ENCODE measurements at places on chromosomes 7 and 10.

DNA sequence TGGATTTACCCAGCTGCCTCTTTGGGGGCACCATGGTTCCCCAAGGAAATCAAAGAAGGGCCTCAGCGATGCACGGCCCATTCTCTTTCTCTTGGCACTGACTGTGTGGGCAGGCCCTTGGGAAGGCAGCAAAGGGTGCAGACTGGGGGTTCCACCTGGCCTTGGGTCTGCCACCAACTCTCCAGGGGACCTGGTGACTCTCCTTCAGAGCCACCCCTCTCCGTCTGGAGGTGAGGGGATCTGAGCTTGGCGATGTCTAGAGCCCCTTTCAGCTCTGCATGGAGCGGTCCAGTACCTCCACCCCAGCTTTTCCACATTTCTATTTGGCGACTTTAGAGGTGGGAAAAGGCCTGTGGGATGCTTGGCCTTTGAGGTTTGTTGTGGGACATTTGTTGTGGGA lies 69.1 kb downstream of the C10orf120 start:
- DNase-seq = no peak

- DNase-seq = no peak
These were observed 40.4 kb downstream of the CREB3L2 start for GRCh38 chr7:137961200-137962177.

DNA sequence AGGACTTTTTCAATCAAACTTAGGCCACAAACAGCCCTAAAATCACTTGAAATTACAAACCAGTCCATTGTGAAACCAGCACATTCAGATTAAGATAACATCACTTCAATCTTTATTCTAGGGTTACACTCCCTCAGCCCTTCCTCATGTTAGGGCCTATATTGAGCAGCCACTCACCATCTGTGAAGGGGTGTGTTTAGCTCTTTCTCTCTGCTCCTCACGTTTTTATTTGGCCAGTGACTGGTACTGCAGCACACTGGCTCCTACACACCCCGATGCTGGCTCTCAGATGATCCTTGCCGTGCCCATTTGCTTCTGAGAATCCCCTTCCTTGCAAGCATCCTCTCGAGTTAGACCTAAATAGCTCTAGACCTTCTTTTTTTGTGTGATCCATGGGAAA lies 604.5 kb downstream of the INHBA start:
- no peak for DNase-seq

- DNase-seq = no peak
These were observed 20.4 kb downstream of the RFC2 start for GRCh38 chr7:74233655-74234285.

DNA sequence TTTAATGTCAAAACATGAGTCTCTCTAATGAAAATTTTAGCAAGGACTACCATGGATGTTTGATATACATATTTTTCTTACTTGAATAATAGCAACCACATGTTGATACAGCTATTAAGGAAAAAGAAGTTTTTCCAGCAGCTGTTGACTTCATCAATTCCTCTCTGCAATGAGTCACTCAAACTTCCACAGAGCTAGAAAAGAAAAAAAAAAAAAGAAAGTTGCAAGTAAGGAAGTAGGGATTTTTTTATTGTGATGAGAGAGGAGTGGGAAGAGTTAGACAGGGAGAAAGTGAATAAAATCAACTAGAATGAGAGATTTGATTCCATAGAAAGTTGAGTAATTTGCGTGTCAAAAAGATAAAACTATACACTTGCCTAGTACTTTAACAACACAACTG lies 46.2 kb downstream of the CAV1 start:
- no peak for DNase-seq

- DNase-seq = no peak
These were observed 124.8 kb upstream of the PRKCQ start for GRCh38 chr10:6704896-6705295.

- no peak for DNase-seq
These were observed 60.0 kb upstream of the ACSM6 start for GRCh38 chr10:95133997-95134396.

DNA sequence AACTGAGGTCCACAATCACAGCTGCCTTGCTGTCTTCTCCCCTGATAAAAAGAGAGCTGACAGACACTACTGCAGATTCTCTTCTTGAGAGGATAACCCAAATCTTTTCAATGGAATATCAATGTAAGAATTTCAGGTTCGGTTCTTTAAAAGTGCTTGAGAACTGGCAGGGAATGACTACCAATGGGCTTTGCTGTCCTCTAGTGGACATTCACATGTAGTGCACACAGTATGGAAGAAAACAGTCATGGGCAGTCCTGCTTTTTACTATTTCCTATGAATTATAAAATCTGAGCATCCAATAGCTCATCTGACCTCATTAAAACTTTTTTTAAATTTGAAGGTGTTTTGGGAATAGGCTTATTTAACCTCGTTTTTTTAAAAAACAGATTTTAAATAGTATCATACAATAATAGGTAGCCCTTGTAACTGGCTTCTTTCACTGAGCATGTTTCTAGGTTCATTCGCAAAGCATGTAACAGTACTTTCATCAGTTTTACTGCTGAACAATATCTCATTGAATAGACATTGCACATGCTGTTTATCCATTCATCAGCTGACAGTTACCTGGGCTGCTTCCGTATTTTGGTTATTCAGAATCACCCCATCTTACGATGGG lies 18.3 kb downstream of the FZD9 start:
- no peak for DNase-seq

- no peak for DNase-seq
These were observed 329.4 kb upstream of the ZNF32 start for GRCh38 chr10:43978091-43978490.

Data from stimulated activated CD8-positive, alpha-beta memory T cell treated with anti-CD3 and anti-CD28 coated beads, Interleukin-12 subunit alpha, Interleukin-12 subunit beta, amount 100 ng/mL, for 1 hour (primary cell).